ENCODE measurements at places on chromosomes 4 and X. TPM values are rescaled to one million over a fixed set of nuclear protein-coding genes. Genes with fewer than 3 reads are reported as not detected.

GRCh38 chr4:144647095-144647561, 1.2 kb downstream of the HHIP start:
- no peak for DNase-seq

FDCSP gene
- not detected for total RNA-seq

DNA sequence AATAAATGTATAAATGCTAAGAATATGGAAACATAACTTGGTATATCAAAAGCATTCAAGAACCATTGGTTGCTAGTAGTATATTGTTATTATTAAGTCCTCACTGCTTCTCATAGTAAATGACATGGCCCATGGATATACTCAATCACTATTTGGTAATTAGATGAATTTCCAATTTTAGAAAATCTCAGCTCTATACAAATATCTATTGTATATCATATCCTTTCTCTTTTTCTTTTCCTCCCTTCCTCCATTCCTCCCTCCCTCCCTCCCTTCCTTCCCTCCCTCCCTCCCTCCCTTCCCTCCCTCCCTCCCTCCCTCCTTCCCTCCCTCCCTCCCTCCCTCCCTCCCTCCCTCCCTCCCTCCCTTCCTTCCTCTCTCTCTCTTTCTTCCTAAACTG, 514.4 kb upstream of the LCORL start:
- DNase-seq = no peak

DNA sequence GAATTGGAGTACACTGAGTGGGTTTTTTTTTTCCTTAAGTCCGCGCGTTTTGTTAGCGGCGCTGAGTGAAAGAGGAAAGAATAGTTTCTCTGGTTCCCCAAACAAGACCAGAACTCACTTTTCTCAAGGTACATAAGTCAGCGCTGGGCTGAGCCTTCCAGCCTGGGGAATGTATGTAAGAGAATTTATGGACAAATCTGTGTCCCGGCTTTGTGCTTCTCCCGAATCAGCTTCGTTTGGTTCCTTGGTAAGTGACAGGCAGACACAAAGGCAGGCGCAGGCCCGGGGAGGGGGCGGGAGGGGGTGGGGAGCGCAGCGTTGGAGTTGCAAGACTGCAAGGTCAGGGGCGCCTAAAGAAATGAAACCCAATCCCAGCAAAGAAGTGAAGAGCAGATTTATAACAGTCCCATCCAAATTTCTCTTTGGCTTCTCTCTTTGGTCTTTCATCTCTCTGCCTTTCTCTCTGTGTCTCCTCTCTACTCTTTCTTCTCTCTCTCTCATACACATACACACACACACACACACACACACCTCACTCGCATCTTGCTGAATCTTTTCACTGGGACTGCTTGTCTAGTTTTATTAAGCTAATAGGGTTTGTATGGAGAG, 981 bp downstream of the TET2 start:
- DNase-seq = peak; percentile 64

GRCh38 chrX:23773601-23774175, 9.3 kb upstream of the SAT1 start:
- DNase-seq = peak; percentile 81

DNA sequence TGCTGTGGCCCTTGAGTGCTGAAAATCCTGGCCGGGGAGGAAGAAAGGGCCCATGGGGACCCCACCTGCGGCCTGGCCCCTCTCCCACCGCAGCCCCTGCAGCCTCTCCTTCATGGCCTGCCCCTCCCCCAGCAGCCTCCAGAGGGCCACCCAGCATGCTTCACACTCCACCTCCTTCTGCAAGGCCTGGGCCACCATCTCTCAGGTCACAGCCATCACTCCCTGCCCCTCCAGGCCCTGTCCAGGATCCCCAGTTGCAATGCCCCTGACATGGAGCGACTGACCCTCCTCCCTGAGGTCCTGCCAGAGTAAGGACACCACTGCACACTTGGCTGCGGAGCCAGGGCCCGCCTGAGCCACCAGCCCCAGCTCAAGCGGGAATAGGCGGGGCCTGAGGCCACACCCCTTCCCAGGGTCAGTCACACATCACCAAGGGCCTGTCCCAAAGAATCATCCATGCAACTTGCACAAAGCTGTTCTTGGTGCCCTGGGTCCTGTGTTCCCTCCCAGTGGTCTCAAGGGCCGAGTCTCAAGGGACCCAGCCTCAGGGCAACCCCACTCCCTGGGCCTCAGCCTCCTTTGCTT, 32.9 kb downstream of the CCNQ start:
- no peak for DNase-seq

GRCh38 chr4:55838952-55839351, 14.5 kb upstream of the EXOC1 start:
- DNase-seq = no peak

- no peak for DNase-seq
These were observed 147.0 kb downstream of the PDGFC start for GRCh38 chr4:156824451-156825060.

DNA sequence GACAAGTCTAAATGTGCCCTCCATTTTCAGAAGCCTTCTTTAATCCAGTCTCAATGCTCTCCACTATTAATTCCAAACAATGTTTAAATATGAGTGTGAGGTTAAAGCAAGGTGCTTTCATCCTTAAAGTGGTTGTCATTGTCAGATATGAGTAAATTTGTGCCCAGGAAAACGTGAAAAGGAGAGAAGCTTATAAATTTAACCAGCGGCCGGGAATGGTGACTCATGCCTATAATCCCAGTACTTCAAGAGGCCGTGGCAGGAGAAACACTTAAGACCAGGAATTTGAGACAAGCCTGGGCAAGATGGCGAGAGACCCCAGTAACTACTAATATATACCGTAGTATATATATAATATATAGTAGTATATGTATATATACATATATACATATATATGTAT, 270.0 kb downstream of the ARHGAP24 start:
- no peak for DNase-seq

DNA sequence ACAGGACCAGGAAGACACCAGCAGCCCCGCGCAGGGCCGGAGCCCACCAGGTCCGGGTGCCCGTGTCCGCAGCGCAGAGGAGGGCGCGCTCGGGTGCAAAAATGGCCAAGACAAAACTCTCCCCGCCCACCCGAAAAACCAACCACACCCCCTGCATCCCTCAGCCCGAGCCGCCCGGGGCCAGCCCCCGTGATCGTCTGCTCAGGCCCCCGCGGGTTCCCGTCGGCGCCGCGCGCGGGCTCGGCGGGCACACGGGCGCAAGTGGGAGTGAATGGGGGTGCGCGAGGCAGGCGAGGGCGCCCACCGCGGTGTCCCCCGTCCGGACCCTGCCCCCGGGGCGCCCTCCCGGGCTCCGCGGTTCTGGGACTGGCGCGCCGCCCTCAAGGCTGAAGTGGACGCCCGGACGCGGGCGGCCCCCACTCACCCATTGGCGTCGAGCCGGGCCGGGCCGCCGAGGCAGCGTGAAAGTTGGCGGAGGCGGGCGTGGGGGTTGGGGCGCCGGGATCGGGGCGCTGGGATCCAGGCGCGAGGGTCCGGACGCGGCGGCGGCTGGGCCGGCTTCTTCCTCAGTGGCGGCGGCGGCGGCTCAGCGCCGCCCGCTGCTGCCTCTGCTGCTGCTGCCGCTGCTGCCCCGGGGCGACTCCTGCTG, 393 bp downstream of the SH3KBP1 start:
- DNase-seq = no peak

MAPK10 gene
- total RNA-seq = 0.13 TPM

CLTRN gene
- total RNA-seq = not detected

DNA sequence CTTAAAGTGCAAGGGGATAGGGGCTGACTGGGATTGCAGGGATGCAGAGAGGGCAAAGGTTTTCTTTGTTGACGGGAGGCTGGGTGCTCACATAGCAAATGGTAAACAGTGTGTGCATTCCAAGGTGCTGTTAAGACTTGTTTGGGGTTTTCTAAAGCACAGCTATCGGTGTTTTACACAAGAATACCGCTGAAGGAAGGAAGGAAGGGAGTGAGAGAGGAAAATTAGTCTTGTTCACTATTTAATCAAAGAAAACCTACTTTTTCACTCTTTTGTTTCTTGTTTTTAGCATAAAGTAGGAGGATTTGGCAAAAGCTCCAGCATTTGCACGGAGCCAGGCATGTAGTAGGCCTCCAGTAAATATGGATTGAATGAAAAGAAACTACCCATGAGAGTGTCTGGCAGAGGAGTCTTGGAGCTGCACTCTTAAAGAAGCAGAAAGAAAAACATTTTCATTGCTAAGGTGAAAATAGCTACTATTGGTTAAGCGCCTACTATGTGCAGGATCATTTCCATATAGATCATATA, 99.7 kb downstream of the FIP1L1 start:
- no peak for DNase-seq

DNA sequence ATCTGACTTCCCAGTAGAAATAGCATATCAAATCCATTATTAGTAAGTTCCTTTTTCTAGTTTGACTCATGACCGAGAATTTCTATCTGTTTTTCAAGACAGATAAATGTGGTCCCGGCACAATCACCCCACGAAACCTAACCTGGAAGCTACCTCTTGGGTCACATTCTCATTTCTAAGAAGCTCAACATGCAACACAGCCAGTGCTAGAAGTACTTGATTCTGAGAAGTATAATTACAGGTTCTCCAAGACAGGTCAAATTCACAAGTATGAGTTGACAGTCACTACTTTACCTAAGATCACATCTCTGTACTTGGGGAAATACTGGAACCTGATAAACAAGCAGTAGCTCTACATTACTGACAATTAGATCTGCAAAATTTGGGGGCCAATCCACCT, 54.0 kb upstream of the PLAC1 start:
- no peak for DNase-seq

GRCh38 chrX:112802541-112802940, 38.1 kb downstream of the AMOT start:
- no peak for DNase-seq

GRCh38 chr4:2258091-2259035, 3.5 kb downstream of the MXD4 start:
- no peak for DNase-seq

DNA sequence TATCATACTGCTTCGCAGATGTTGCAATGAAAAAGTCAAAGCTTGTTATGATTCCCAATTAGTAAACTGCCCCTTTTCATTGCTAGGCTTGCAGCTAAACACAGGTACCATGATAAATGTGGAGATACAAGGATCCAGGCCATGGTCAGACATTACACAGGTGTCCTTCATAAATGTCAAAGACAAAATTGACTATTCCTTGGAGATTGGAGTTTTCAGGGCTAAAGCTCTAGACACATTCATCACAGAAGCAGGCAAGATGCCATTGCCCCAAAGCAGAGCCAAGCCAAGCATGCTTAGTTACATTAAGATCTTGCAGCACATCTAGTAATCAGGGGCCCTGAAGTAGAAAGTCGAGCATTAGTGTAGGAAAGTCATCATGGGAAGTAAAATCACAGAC, 111.3 kb upstream of the INTU start:
- DNase-seq = no peak

FAM184B gene
- not detected for total RNA-seq

C4orf54 gene
- under 0.01 TPM for total RNA-seq

DNA sequence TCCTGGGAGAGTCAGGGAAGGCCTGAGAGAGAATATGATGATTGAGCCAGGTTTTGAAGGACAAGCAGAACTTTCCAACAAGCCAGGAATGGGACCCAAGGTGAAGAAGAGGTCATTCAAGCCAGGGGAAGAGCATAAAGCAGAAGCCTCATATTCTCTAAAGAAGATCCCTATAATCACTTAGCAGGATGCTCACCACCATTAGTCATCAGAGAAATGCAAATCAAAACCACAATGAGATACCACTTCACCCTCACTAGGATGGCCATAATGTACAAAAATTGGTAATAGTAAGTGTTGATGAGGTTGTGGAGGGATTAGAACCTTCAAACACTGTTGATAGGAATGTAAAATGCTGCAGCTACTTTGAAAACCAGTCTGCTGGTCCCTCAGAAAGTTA, 20.5 kb upstream of the SUPT20HL1 start:
- no peak for DNase-seq

DNA sequence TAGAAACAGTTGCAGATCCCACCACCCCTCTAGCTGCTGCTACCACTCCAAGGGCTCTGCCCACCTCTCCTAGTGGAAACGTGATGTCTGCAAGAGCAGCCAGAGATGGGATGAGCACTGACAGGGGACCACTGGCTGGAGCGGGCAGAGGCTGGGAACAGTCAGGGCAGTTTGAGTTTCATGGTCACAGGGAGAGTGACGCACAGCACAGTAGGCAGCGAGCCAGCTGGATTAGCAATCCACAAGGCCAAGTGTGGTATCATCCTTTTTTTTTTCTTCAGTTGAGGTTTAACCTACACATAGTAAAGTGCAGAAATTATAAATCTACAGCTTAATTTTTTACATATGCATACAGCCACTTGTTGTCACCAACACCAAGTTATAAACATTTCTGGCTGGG, 6.4 kb upstream of the SCML2 start:
- no peak for DNase-seq

NEUROG2 gene
- not detected for total RNA-seq

CXCL10 gene
- 0.13 TPM for total RNA-seq

DNA sequence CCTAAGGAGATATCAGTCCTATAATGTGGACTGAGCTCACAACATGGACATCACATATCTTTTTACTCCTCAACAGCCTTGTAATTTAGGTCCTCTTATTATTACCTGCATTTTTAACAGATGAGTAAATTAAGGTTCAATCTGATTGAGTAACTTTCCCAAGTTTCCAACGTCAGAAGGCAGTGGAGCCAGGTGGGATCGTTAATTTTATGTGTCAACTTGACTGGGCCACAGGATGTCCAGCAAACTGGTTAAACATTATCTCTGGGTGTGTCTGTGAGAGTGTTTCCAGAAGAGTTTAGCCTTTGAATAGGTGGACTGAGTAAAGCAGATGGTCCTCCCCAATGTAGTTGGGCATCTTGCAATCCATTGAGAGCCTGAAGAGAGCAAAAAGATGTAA, 59.0 kb upstream of the SLIT2 start:
- no peak for DNase-seq

DNA sequence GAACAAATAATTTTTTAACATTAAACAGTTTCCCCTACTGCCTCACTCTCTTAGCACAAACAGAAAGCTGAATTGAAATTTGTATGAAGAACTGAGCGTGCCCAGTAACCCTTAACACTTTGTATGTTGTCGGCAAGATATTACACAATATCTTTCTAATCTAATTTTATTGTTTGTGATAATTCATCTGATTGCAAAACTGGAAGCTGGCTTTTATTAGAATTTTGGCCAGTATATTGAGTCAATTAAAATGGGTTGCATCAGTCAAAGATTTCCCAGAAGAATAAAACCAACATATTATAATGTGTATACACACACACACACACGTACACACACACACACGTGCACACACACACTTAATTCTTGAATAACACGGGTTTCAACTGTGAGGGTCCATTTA, 2332.1 kb downstream of the PCDH7 start:
- DNase-seq = no peak

GRCh38 chrX:31547816-31548215, 476.0 kb upstream of the FTHL17 start:
- DNase-seq = no peak

GAGE12F gene
- total RNA-seq = not detected

Measured in dermis microvascular lymphatic vessel endothelial cell (primary cell).